Globus pallidus (tissue), 1 donor: ENCODE measurements at places on chromosomes 16 and 17.

GRCh38 chr17:81097134-81097942 lies 62.4 kb downstream of the BAIAP2 start:
- no peak for DNase-seq

- no peak for DNase-seq
Observed at GRCh38 chr17:2102931-2103809, 48.3 kb downstream of the HIC1 start.

DNA sequence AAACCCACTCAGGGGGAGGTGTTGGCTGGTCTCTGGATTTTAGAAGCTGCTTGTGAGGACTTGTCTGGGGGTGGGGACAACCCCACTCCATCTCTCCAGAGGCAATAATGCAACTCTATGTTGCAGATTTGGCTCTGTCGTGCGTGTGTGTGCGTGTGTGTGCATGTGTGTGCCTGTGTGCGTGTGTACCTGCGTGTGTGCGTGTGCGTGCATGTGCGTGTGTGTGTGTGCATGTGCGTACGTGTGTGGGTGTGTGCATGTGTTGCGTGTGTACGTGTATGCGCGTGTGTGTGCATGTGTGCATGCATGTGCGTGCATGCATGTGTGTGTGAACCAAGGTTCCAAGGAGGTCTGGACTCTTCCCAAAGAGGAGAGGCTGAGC lies 120.4 kb upstream of the LHX1 start:
- DNase-seq: no peak

DNA sequence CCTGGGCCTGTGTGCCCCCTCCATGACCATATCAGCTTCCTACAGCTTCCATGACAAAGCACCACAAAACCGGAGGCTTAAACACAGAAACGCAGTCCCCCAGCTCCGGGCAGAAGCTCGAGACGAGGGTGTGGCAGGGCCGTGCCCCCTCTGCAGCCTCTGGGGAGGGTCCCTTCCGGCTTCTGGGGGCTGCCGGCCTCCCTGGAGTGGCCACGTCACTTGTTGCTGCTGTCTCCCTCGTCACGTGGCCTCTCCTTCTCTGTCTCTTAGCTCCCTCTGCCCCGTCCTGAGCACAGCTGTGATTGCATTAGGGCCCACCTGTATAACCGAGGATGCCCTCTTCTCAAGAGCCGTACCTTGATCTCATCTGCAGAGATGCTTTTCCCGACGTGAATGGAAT lies 64.6 kb downstream of the JPH3 start:
- DNase-seq: no peak

GRCh38 chr17:41581366-41582060 lies 5.2 kb downstream of the KRT14 start:
- no peak for DNase-seq

DNA sequence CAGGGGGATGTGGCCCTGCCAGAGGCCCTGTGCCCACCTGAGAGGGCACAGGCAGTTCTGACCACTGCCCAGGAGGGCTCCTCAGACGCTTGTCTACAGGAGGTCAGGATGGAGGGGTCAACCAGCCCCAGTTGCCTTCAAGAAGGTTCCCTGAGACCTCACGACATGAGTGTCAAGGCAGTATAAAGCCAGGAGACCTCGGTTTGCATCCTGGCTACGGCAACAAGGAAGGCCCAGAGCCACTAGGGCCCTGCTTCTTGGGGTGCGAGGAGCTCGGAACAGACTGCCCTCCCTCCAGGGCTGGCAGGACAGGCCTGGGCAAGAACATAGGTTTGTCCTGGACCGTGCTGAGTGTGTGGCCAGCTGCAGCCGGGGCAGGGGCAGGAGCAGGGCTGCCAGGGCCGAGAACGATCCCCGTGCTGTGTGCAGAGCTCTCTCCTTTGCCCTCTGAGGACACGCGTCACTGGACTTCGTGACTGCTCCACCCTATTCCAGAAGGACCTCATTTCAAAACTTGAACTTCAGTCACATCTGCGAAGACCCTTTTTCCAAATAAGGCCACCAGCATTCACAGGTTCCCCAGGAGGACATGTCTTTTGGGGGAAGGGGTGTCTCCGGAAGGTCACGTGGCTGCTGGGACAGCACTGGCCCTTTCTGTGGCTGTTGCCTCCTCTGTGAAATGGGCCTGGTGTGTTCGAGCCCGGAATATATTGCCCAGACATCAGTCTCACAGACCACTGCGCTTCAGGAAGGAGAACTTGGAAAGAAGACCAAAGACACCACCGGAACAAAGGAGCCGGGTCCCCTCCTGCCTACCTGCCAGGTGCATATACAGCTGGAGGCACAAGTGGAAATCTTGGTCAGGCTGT lies 27.7 kb downstream of the SLC7A5 start:
- no peak for DNase-seq

DNA sequence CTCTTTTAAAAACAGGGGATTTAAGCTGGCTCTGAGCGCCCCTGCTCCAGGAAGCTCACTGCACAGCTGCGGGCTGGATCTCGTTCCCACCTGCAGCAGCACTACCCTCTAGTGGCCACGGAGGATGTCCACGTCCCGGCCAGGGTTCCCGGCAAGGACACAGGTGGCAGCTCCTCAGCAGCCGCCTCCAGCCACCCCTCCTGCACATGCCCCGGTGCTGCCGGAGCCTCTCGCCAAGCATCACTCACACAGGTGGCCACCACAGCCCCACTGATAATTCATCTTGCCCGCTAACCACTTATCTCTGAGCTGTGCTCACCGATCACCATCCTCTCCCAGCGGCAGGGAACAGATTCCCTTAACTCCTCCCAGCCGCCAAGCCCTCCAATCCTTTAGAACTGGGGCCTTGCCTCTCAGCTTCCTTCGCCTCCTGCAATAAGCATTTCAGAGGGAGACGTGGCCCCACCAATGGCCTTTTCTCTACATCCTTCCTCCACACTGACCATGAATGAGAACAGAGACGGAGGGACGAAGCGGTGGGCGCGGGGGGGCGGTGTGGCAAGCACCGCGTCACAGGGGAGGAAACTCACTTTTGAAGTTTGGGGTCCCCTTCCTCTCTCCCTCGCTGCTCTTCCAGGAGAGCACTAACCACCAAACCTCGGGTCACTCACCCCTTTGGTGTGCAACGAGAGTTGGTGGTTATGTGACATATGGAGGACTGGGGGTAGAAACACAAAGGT lies 222.1 kb downstream of the RBFOX3 start:
- no peak for DNase-seq

GRCh38 chr17:41537990-41538389 lies 9.9 kb upstream of the KRT19 start:
- no peak for DNase-seq
